ENCODE measurements at places on chromosomes 12 and 14.

GRCh38 chr14:85459361-85460000 is 70.5 kb upstream of the FLRT2 start:
- DNase-seq = no peak

- DNase-seq = peak; percentile 54
These were observed 4.1 kb upstream of the PAX9 start for GRCh38 chr14:36657399-36658122.

- DNase-seq = no peak
These were observed 96.1 kb downstream of the ZFC3H1 start for GRCh38 chr12:71567537-71567936.

- peak; percentile 72 for DNase-seq
These were observed 556.7 kb upstream of the FBXO33 start for GRCh38 chr14:39988939-39989338.

DNA sequence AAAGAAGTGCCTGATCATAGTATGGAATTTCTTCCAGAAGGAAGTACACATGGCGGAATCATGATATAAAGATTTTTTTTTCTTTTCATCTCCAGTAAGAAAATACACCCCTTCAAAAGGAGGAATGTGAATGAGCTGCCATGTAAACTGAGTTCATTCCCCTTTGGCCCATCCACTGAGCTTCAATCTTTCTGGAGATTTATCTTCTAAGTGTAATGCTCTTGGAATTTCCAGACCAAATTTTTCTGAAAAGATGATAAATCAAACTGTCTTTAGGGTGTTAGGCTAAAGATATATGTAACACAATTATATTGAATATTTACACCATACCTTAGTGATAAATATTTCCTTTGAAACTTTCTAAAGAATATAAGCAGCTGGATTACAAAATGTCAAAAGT is 5.2 kb downstream of the DCN start:
- no peak for DNase-seq

GRCh38 chr14:104681689-104682074 is 7.7 kb upstream of the INF2 start:
- DNase-seq = peak; percentile 9

DNA sequence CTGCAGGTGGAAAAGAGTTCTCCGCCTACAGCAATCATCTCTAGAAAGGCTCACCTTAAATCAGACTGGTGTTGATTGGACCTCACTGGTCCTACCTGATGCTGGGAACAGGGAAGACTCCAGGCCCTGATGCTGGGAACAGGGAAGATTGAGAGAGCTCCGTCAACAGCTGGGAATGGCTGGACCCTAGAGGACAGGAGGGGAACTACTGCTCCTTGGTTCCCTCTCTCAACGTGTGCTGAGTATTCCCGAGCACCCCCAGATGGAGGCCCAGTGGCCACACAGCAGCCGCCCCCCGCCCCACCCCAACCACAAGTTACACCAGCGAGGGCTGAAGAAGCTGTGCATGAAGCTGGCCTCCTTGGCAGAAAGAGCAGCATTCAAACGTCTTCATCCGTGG is 240.3 kb downstream of the SLC15A4 start:
- DNase-seq = no peak

DNA sequence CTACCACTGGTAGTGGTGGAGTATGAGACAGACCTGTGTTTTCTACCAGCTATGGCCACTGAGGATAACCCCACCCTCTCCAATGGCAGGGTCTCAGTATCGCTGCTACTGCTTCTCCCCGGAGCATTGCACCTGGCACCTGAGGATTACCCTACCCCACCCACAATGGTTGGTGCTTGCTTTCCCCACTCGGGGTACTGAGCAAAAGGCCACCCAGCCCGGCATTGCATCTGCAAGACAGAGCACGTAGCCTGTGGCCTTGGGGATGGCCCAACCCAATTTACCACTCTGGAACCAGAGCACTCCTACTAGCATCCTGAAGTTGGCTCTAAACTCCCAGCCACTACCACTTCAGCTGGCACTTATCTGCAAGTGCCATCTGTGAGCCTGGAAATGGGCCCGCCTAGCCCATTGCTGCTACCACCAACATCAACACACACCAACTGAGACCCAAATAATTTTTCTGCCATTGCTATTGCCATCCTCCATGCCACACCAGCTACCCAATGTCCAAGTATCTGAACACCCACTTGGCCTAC is 145.7 kb downstream of the CNTN1 start:
- no peak for DNase-seq

DNA sequence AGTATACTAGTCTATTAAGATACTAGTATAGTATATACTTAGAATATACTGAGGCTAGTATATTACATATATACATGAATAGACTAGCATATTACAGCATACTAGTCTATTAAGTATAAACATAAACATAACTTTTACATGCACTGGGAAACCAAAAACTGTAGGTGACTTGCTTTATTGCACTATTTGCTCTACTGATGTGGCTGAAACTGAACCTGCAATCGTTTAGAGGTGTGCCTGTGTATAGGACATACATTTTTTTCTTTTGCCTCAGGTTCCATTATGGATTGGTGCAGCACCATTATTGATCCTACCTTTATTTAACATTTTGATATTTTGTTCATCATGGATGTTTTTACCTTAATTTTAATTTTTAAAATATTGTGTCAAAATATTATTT is 143.2 kb upstream of the RGS6 start:
- DNase-seq = no peak

DNA sequence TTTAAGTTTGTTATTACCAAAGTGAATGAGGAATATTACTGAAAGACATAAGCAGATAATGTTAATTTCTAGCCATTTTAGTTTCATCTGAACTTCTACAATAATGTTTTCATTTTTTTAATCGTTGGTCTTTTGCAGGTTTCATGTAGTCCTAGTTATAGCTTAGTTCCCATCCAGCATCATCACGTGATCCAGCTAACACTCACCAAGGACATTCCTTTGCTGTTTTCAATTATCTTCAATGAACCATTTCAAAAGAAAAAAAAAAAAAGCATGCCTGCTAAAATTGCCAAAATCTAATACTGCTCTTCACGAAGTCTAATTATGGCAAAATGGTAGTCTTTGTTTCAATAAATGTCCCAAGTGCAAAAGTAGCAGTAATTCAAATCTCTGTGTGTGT is 187.7 kb upstream of the ATXN7L3B start:
- DNase-seq = no peak
